Kidney (tissue), 22 donors: ENCODE measurements at places on chromosomes 2 and 18. TPM values are rescaled to one million over a fixed set of nuclear protein-coding genes. Genes with fewer than 3 reads are reported as not detected.
A peak's percentile ranks its signal among the peaks of the same experiment; 100 is the strongest.

- peak; percentile 76 for DNase-seq
These were observed 732 bp upstream of the ANXA4 start for GRCh38 chr2:69741229-69741574.

DNA sequence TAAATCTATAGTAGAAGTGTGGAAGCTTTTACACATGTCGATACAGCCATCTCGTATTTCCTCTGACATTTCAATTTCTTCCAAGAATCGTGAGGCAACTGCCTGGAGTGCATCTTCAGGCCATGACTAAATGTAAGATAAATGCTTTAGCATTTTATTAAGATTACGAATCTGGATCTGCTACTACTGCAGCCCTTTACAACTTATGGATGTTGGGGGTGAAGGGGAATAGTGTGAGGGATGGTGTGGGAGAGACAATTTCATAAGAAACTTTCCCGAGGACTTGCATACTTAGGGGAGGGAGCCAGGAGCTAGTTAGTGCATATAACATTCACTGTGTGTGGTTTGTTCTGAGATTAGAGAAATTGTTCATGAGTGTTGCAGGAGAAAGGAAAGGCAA lies 204.8 kb downstream of the SLC39A10 start:
- DNase-seq = no peak

DNA sequence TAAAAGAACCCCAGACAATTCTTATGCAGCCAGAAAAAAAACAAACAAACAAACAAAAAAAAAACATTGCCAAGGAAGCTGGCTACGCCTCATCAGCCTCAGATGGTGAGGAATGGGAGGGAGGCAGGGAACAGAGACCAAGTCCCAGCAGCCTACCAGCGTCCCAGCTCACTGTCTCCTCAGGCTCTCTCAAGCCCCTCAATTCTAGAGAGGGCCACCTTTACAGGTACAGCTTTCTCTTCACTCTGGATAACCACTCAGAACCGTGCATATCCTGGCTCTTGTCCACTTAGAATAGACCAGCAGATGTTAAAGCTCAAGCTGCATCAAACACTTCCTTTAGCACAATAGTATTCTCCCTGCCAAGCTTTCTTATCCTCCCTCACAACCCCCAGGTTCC lies 263.1 kb upstream of the CHAC2 start:
- DNase-seq = no peak

DNA sequence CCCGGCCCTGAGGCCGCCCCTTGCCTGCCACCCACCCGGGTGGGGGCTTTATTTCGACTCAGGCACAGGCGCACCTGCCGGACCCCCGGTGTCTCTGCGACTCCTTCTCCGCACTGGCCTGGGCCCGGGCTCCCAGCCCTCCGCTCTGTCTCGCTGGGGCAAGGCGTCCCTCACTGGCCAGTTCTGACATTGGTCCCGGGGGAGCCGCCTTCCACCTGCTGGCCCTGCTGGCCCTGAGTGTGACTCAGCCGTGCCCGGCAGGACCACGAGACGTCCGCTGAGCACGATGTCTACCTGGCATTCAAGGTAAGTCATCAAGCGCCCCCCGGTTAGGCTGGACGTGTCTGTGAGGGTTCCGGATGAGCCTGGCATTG lies 131.5 kb upstream of the CTDP1 start:
- peak; percentile 40 for DNase-seq

DNA sequence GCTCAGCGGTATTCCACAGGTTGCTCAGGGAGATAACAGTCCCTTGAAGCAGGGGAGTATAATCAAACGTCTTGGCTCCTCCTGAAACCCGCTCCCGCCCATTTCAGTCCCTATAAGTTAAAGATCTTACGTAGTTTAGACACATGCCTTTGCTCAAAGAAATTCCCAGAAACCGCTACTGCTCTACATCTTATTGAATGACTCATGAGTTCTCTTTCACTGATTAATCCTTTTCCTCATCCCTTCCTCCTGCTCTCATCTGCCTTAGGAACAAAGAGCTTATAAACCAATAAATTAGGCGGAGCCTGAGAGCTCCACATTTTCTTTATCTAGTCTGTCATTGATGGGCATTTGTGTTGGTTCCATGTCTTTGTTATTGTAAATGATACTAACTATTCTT lies 4.2 kb upstream of the SERPINB4 start:
- DNase-seq = no peak

DNA sequence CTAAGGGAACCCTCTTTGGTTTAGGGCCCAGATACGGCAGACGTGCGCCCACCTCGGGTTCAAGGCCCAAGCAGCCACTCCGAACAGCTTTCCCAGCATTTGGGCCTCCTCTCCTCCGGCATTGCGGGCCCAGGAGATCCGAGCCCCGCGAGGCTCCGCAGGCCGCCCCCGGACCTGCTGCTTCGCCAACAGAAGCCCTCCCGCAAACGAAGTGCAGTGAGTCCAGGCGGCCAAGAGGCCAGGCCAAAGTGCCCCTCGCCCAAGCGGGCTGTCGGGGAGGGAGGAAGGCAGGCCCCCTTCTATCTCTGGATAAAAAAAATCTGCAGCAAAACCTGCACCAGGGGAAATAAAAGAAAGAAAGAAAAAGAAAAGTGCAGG lies 6.0 kb downstream of the EN1 start:
- no peak for DNase-seq

- DNase-seq = no peak
These were observed 445.7 kb upstream of the SLC14A2 start for GRCh38 chr18:45169610-45170009.

DNA sequence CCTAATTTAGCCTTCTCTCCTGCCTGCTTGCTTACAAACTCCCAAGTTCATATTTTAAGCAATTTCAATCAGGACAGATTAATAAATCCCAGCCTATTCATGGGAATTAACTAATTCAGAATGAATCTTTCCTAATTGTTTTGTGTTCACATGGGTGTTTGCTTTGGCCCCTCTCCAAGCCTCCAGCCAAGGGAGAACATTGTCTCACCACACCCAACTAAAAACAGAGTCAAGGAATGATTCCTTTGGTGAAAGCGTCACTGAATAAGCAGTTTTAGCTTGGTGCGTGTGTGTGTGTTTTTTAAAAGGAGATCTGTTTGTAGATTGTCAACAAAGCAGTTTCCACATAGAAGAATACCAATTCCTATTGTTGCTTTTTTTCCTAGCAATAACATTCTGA lies 43.0 kb upstream of the DSG1 start:
- DNase-seq = no peak

- DNase-seq = no peak
These were observed 142.7 kb upstream of the NRP2 start for GRCh38 chr2:205539603-205540002.

GRCh38 chr2:216665717-216666116 lies 29.6 kb downstream of the IGFBP5 start:
- peak; percentile 63 for DNase-seq

DNA sequence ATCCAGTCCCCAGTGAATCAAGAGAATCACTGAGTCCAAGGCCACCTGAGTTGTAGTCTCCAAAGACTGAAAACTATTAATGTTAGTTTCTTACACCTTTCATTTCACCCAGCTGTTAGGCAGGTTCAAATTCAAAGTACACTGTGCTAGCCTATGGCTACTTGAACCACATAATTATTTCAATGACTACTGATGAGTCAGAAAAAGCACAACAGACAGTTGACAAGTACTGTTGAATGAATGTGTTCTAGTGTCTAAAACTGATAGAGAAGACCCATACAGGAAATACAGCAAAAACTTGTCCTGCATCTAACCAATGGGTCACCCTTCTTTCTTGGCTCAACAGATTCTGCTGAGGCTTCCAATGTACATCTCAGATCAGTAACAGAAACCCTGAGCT lies 160.9 kb downstream of the MYO5B start:
- no peak for DNase-seq

- DNase-seq = no peak
These were observed 11.8 kb downstream of the CCDC85A start for GRCh38 chr2:56195563-56195962.

DNA sequence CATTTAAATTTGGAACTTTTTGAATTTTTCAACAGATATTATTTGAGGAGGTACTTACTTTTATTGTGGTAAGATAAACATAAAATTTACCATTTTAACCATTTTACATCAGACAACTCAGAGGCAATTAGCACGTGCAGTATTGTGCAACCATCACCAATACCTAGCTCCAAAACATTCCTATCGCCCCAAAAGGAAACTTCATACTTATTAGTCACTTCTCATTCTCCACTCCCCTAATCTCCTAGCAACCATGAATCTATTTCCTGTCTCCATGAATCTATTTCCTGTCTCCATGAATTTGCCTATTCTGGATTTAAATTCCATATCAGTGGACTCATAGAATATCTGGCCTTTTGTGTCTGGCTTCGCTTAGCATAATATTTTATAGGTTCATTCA lies 69.9 kb upstream of the FAM136A start:
- no peak for DNase-seq

GRCh38 chr18:2906704-2907549 lies 60.1 kb downstream of the EMILIN2 start:
- DNase-seq = peak; percentile 44

GRCh38 chr2:40488101-40488601 lies 36.3 kb upstream of the SLC8A1 start:
- peak; percentile 30 for DNase-seq

DNA sequence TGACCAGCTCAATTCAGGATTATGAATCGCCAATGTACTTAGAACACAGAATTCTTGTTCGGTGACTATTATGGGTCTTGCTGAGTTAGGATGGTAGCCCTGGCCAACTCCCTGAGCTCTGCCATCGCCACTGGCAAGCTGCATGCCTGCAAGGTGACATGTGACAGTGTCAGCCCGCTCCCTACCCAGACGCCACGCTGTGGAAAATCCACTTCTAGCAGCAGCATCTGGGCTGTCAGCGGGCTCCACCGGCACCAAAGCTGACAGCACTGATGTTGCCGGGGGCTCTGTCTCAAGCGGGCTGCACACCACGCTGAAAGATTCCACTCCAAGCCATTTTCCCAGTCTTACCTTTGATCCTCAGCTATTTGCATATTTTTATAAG lies 100.7 kb downstream of the MYT1L start:
- no peak for DNase-seq

DNA sequence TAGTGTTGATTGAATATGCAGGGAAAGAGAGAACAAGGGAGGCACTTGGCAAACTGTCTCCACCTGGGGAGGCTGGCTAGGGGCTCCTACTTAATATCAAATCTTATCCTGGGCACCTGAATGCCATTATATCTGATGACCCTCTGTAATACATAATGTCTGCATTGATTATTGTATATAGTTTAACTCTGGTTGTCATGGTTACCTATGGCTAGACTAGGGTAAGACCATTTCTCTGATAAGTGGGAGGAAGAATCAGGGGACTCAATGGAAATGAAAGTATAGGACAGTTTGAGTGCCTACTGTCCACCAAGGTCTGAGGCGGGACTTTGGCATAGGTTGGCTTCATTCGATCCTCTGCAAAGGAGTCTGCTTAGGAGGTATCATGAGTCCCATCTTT lies 7.2 kb upstream of the TET3 start:
- DNase-seq = no peak

DNA sequence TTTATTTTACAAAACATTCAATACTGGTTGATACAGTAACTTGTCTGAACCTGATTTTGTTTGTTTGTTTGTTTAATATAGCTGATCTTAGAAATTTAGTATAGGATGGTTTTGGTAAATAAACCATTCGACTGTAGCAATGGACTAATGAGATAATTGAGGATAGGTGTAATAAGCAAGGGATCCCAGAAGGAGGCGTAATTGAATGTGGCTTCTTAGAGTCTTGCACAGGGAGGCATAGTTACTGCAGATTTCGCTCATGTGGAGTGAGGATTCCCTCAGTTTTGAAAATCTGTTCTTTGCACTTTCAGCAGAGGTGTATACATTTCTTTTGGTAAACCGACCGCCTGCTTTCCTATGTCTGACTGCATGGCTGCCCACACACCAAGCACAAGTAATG lies 709.6 kb downstream of the SOCS6 start:
- DNase-seq = peak; percentile 14

GRCh38 chr2:26710743-26711456 lies 18.4 kb downstream of the KCNK3 start:
- no peak for DNase-seq

GRCh38 chr2:186496401-186496800 lies 10.3 kb downstream of the ZC3H15 start:
- no peak for DNase-seq

DNA sequence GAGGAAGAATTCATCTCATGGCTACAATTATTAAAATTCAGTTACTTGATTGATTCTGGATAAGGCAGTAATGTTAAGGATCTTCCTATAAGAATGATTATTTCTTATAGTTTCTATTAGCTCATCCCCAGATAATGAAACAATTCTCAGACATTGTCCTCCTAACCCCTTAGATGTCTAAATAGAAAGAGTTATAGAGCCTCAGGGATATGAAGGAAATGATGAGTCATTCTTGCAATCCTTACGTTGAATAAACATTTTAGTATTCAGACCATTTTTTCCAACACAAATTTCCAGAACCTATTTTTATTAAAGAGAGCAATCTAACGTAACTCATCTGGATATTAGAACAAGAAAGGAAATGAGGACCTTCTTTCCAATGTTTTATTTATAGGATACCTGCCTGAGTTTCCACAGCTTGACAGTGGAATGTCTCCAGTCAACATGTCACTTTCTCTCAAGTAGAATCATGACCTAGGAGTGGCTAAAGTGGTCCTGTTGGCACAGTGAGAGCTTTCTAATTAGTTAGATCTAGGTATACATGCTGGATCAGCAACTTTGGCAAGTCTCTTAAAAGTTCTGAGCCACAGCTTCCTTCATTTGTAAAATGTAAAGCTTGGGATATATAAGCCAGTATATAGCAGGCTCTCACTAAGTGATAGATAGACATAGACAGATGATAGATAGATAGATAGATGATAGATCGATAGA lies 88.0 kb upstream of the RAB27B start:
- no peak for DNase-seq

DNA sequence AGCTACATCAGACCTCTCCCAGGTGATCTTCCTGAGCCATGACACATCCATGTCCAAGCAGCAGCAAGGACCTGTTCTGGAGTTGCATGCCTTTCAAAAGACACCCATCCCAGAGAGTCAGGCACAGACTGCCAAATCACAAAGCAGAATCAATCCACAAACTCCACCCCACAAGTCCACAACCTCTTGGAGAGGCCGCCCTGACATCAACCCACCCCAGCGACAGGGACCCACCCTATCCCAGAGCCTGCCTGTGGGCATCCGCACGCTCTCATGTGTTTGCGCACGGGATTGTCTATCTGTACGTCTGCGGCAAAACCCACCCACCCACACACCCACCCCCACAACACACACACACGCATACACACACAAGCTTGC lies 11.9 kb downstream of the SMAD7 start:
- no peak for DNase-seq

DNA sequence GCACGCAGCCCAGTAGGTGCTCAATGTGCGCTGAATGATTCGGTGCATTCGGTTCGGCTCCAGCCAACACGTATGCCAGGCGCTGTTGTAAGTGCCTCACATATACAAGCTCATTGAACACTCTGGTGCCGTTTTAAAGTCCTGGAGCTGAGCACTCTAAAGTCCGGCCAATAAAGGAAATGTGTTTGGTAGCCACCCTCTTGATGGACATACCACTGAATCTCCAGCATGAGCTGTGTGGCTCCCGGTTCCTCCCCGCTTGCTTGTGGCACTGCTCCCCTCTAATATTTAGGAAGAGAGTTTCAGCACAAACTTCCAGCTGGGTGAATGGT lies 112.1 kb downstream of the MCFD2 start:
- DNase-seq = no peak

The ST6GAL2 gene
- polyA plus RNA-seq = 0.22 TPM

The TRIM43 gene
- polyA plus RNA-seq = not detected

The HMSD gene
- polyA plus RNA-seq = not detected

The CTNNA2 gene
- 0.47 TPM for polyA plus RNA-seq

The TXNDC2 gene
- polyA plus RNA-seq = not detected

The XDH gene
- not detected for polyA plus RNA-seq

The TTC31 gene
- polyA plus RNA-seq = 11.5 TPM

The LYPD6B gene
- polyA plus RNA-seq = 17.6 TPM

The UGT1A4 gene
- polyA plus RNA-seq = 0.84 TPM

The GPD2 gene
- 6.2 TPM for polyA plus RNA-seq

The DCC gene
- not detected for polyA plus RNA-seq
